ENCODE measurements at places on chromosomes 3 and 15.
A peak's percentile ranks its signal among the peaks of the same experiment; 100 is the strongest.

- ATAC-seq, result no peak
Observed at GRCh38 chr3:152280539-152280938, 11.8 kb downstream of the MBNL1 start.

DNA sequence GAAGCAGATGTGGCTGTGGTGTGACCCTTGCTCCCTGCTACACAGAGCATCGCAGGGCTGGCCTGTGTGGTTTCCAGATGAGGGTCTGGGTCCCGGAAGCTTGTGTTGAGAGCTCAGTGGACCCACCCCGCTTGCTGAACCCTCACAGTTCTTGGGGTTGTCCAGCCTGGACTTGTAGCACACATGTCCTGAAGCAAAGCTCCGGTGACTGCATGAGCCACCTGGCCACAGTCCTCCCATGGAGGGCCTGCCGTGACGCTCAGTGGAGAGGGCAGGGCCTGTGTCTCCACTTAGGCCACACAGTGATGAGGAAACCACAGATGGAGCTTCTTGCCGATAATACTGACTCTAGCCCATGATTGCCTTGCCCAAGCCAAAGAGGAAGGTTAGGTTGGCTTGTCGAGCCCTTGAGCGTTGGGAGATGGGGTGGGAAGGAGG lies 62.6 kb downstream of the RGMA start:
- no peak for ATAC-seq

GRCh38 chr15:83435202-83435601 lies 11.9 kb upstream of the SH3GL3 start:
- ATAC-seq, result no peak

- no peak for ATAC-seq
Observed at GRCh38 chr15:89412905-89413411, 78.3 kb upstream of the POLG start.

GRCh38 chr15:81321667-81322066 lies 2.3 kb downstream of the STARD5 start:
- no peak for ATAC-seq

- ATAC-seq, result peak; percentile 23
Observed at GRCh38 chr3:48440590-48440958, 517 bp downstream of the TMA7 start.

DNA sequence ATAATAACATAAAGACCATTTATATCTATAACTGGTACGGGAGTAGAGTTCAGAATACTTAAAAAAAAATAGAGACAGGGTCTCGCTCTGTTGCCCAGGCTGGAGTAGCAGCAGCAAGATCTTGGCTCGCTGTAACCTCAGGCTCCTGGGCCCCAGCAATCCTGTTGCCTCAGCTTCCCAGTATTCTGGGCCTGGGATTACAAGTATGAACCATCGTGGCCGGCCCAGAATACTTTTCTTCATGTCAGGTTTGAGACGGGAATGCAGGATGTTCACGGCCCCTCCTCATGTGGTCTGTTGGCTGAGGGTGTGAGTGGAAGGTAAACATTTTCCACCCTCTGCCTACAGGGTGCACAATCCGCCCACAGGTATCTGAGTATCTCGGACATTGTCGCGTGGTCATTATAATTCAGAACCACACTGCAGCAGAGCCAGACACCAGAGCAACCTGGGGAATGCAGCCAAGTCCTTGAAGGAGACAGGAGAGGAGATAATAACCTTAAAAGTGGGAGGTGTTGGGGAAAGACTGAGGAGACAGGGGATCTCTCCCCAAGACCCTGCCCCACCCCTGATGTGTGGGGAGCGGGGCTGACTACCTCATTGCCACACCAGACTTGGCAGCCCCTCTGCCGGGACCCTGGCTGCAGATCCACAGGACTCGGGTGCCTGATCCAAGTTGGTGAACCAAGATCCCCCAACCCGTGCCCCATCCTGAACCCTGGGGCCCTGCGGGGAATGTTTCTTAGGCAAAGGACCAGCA lies 106.8 kb downstream of the ADCY5 start:
- ATAC-seq, result no peak

- ATAC-seq, result no peak
Observed at GRCh38 chr15:26028086-26028740, 165.1 kb upstream of the ATP10A start.

GRCh38 chr3:186570941-186571643 lies 572 bp downstream of the DNAJB11 start:
- ATAC-seq, result no peak

DNA sequence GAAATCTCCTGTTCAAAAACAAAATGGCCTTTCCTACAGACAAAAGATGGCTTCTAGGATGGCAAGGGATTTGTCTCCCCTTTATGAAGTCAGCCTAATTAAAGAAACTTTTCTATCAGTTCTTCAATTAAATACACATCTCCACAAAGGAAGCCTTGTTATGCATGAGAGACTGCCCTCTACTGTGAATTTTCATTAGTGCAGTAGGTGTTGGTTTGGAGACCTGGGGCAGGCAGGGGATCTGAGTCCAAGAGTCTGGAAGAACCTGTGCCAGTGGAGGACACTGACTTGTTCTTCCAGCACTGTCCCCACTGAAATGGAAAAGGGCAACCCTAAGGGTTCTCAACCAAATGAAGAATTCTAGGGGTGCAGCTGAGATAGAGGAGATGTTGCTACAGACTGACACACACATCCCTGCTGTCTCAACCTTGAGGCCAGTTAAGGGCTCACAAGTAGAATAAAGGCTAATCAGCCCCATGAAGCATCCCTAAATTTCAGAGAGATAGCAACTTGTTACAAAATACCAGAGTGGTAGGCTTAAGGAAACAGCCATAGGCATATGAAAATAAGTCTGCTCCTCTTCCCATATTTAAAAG lies 174.0 kb upstream of the PRICKLE2 start:
- peak; percentile 87 for ATAC-seq

DNA sequence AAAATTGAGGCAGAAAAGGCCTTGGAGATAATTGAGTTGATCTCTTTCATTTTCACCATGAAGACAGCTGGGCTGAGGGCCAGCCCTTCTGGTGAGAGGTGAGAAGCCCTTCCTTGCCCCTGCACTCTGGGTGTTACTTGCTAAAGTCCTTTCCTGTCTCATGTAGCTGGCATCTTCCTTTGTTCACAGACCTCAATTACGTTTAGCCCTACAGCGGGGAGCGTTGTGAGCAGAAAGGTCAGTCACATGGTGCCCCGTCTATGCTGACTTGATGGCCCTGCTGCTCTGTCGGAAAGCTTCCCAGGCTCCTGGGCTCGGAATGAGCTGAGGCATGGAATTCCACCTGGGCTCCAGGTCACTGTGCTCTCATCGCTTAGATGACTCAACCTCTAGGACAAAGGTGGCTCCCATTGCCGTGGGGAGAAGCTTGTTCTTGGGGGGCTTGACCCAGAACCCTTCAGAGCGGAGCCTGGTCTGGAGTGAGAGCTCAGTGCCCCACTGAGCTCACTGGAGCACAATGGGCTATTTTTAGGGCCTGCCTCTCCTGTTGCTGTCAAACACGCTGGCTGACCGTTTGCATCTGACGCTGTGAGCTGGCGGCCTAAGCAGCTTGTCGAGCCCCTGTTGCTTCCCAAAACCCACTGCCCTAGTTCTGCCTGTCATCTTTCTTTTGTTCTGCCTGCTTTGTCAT lies 47.0 kb downstream of the RPLP1 start:
- ATAC-seq, result no peak

DNA sequence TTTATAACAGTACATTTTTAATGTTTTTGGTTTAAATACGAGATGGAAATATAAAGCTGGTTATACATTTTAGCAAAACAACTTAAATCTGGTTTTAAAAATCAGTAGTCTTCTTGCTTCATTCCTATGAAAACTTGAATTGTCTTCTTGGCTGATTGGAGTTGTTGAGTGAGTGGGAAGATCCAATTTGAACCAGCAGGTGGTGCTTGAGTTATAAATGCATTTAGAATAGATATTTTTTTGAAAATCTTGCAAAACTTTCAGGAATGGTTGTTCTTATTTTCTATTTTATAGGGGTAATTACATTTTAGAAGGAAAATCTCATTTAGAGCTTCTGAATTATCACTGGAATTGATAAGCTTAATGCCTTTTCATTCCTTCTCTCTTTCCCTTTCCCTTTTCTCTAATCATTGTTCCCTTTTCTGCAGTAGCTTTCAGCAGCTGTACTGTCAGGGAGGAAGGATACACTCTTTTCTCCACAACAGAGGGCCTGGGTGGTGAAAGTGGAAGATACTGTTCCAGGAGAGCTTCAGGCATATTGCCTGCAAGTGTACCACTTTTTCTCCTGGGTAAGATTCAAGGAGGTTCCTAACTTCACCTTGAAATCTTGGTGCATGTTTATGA lies 335.6 kb downstream of the NLGN1 start:
- peak; percentile 67 for ATAC-seq

GRCh38 chr3:57864853-57865252 lies 108.7 kb downstream of the SLMAP start:
- peak; percentile 44 for ATAC-seq

GRCh38 chr3:50873376-50874157 lies 198.8 kb downstream of the DOCK3 start:
- no peak for ATAC-seq

- no peak for ATAC-seq
Observed at GRCh38 chr3:124274051-124274450, 282.1 kb upstream of the ROPN1 start.

- no peak for ATAC-seq
Observed at GRCh38 chr15:99565049-99565298, 810 bp upstream of the MEF2A start.

- ATAC-seq, result peak; percentile 84
Observed at GRCh38 chr3:132394320-132394719, 23.0 kb upstream of the DNAJC13 start.

GRCh38 chr15:68204776-68205557 lies at the start of gene CALML4:
Gene CALML4 (minus strand): TSS chr15:68205332. CDS start chr15:68205247, 85 bp downstream.
- no peak for ATAC-seq

DNA sequence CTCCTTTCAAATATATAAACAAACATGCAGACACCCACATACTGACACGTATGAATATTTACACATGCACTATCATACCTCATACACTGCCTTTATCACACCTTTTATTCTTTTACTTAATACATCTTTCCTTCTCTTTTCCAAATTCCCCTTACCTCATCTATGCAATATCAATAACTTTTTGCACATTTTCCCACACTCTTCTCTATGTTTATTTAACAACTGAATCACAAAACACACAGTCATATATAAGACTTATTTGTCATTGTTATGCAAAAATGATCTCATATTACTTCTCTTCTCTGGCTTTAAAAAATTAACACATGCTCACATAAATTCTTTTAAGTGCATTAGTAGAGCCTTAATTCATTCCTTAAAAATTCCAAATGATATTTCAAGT lies 461.4 kb downstream of the DIPK2A start:
- ATAC-seq, result no peak

DNA sequence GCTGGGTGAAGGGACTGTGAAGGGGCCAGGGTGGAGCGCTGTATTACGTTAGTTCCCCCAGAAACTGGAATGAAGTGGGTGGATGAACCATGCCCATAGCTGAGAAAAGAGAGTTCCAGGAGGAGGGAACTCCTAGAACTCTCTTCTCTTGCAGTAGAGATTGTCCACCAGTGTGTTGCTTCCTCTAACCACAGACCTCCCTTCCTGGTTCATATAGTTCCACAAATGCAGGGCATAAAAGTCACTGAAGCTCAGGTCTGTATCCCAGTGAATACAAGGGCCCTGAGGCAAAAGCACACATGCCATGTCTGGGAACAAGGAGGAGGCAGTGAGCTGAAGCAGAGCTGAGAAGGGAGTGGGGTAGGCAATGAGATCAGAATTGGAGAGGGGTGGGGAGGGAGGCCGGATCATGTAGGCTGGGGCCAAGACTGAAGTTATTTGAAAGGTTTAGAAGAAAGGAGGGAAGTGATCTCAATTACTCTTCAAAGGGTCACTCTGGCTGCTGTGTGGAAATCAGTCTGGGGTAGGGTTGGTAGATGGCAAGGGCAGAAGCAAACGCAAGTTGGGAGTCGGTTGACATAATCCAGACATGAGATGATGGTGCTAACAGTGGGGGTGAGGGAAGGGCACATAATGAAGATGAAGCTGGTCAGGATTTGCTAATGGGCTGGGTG lies 6.5 kb downstream of the A4GNT start:
- ATAC-seq, result peak; percentile 84

- no peak for ATAC-seq
Observed at GRCh38 chr15:73022161-73022560, 30.1 kb upstream of the NEO1 start.

GRCh38 chr3:190532731-190533203 lies 18.9 kb downstream of the IL1RAP start:
- ATAC-seq, result no peak

- ATAC-seq, result no peak
Observed at GRCh38 chr3:43979645-43980044, 262.0 kb upstream of the TOPAZ1 start.

GRCh38 chr3:70120357-70120966 lies 120.9 kb downstream of the SAMMSON start:
- peak; percentile 86 for ATAC-seq

GRCh38 chr3:66544619-66545429 lies 44.0 kb upstream of the LRIG1 start:
- no peak for ATAC-seq

GRCh38 chr15:92941668-92942067 lies 41.5 kb downstream of the CHD2 start:
- ATAC-seq, result no peak

- ATAC-seq, result no peak
Observed at GRCh38 chr3:158451405-158452055, 119.5 kb upstream of the MLF1 start.

- ATAC-seq, result no peak
Observed at GRCh38 chr3:169104972-169105371, 558.5 kb downstream of the MECOM start.

DNA sequence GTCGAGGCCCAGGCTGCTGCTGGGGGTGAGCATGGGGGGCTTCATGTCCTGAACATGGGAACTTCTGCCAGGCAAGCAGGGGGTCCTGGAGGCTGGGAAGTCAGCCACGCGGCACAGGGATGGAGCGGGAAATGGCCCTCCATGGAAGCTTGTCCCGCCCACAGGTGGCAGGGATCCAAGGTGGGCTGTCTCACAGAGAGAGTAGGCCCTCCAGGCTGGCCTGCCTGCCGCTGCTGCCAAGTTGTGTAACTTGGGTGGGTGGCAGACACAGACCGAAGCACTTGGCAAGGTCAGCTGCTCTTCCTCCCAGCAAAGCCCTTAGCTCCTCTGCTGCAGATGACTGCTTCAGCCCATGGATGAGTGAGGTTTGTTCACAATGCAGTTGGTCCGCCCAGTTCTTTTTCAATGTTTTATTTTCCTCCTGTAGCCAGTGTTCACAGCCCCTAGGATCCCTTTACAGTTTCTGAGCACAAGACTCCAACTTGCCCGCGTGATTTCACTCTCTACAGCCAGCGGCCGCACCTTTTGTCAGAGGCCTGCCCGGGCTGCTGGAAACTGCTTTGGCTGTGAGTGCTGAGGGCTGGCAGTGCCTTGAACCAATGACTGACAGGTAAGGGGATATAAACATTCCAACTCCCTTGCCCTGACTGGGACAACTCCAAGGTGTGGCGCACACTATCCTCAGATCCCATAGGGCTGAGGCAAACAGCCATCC lies 26.7 kb downstream of the HCN4 start:
- ATAC-seq, result no peak

GRCh38 chr3:60246361-60246760 lies 1004.9 kb downstream of the FHIT start:
- ATAC-seq, result no peak

DNA sequence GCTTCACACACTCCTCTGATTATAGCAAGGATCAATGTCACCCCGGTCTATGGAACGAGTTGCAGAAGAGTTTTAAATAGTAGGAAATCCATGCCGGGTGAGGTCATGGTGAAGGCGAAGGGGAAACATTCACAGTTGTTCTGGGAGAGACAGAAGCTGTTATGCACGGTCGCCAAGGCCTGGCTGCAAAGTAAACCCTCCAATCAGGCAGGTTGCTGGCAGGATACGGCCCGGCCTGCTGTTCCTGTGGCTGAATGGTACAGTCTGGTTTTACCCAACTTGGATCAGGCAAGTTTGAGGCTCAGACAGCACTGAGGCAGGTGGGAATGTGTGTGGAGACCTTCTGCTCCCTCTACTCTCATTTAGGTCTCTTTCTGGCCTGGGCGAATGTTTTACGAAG lies 45.3 kb upstream of the ATP2B2 start:
- no peak for ATAC-seq
